ENCODE measurements at places on chromosomes 11 and 22. TPM values are rescaled to one million over a fixed set of nuclear protein-coding genes. Genes with fewer than 3 reads are reported as not detected.

The TOMM22 gene
- 139 TPM for total RNA-seq

The CCDC116 gene
- not detected for total RNA-seq

The TMEM121B gene
- under 0.01 TPM for total RNA-seq

The VSIG10L2 gene
- not detected for total RNA-seq

- H3K36me3 ChIP-seq = peaks cover 76% of the 10 kb centered on the region
- H3K27me3 ChIP-seq = no peaks in the 10 kb centered on the region
- no peaks in the 10 kb centered on the region for H3K4me1 ChIP-seq
- H3K4me3 ChIP-seq = no peak overlapping the region
- no peak for DNase-seq
Measured at GRCh38 chr22:50222508-50222907, 21.7 kb downstream of the SELENOO start.

DNA sequence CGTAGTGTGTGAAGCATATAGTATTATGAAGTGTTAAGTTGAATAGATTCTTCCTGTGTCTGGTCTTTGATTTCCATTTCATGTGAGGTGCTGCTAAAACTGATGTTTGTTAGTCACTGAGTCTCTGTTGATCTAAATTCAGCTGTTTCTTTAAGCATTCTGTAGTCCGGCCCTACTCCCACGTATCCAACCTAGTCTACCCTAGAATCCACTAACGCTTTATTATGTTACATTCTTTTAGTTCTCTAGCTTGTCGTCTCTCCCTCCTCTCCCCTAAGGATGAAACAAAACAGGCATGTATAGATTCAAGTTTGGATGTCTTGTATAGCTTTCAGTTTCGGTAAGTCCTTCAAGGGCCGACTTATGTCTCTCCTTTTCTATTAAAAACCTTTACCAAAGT lies 4.1 kb downstream of the WEE1 start:
- DNase-seq = peak; percentile 58
- H3K27ac ChIP-seq = peak overlapping the region; percentile 53
- no peaks in the 10 kb centered on the region for H3K27me3 ChIP-seq
- H3K4me1 ChIP-seq = no peaks in the 10 kb centered on the region

DNA sequence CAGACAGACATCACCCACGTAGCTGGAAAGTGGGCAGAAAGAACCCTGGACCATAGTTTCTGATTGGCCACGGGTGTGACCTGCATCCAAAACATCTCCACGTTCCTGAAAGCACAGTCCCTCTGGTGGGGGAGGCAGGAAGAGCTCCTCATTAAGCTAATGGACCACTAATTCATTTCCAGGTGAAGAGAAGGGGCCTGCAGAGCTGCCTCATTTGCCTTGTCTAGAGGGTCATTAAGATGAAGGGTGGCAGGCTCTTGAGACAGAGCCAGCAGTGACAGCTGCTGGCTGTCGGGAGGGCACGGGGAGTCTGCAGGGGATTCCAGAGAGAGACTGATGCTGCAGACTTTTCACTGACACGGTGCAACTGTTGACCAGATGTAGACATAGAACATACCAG lies 149.6 kb upstream of the OPCML start:
- no peaks in the 10 kb centered on the region for H3K36me3 ChIP-seq
- no peak for DNase-seq
- no peak overlapping the region for H3K27ac ChIP-seq
- no peak overlapping the region for H3K4me3 ChIP-seq

DNA sequence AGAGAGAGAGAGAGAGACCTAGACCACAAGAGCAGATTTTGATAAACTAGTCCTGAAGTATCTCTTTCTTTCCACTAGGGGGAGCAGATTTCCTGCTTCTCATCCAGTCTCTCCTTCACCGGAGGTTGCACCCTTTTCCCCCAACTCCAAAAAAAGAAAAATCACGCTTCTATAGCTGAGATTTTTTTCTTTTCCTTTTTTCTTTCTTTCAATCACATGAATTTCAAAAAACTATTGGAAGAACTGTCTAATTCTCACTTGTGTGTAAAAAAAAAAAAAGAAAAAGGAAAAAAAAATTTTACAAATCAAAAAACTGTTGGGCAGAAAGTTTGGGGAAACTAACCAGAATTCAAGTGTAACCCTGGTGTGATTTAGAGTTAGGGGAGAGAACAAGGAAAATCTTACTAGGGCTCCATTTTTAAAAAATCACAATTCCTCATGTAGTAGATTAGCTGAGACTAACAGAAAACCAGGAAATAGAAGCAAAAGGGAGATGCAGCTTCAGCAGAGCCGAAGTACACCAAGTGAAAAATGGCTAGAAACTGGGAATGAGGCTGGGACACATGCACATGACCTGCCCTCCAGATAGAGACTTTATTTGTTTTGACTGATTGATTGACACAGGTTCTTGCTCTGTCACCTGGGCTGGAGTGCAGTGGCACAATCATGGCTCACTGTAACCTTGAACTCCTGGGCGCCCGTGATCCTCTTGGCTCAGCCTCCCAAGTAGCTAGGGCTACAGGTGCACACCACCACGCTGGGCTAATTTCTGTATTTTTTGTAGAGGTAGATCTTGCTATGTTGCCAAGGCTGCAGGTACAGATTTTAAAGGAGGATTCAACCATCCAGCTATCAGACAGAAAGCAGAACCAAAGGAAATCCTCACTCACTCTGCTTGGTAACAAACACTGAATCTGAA lies 27.1 kb downstream of the SDHD start:
- H3K36me3 ChIP-seq = no peaks in the 10 kb centered on the region
- no peak overlapping the region for H3K27ac ChIP-seq
- no peaks in the 10 kb centered on the region for H3K27me3 ChIP-seq
- H3K4me3 ChIP-seq = no peak overlapping the region
- DNase-seq = peak; percentile 69

- DNase-seq = no peak
- no peaks in the 10 kb centered on the region for H3K36me3 ChIP-seq
- H3K27ac ChIP-seq = no peak overlapping the region
- peaks cover 11% of the 10 kb centered on the region for H3K27me3 ChIP-seq
Measured at GRCh38 chr11:109425554-109425953, 3.6 kb downstream of the C11orf87 start.

GRCh38 chr11:62401811-62402210 lies 17.0 kb upstream of the SCGB1A1 start:
- H3K4me3 ChIP-seq = no peak overlapping the region
- no peak for DNase-seq
- H3K27me3 ChIP-seq = no peaks in the 10 kb centered on the region
- peaks cover 17% of the 10 kb centered on the region for H3K4me1 ChIP-seq
- H3K27ac ChIP-seq = no peak overlapping the region
- H3K36me3 ChIP-seq = no peaks in the 10 kb centered on the region

GRCh38 chr22:29037340-29037932 lies 24.2 kb downstream of the C22orf31 start:
- DNase-seq = no peak
- no peak overlapping the region for H3K27ac ChIP-seq
- H3K4me1 ChIP-seq = peaks cover 4% of the 10 kb centered on the region
- no peak overlapping the region for H3K4me3 ChIP-seq
- no peaks in the 10 kb centered on the region for H3K36me3 ChIP-seq

Data from IMR-90 (cell line).